ENCODE measurements at places on chromosomes 2 and 18.

- no peak overlapping the region for H3K27ac ChIP-seq
- H3K27me3 ChIP-seq, result peaks cover 8% of the 10 kb centered on the region
- no peaks in the 10 kb centered on the region for H3K4me1 ChIP-seq
- H3K36me3 ChIP-seq, result no peaks in the 10 kb centered on the region
Observed at GRCh38 chr2:221533299-221533698, 38.8 kb downstream of the EPHA4 start.

DNA sequence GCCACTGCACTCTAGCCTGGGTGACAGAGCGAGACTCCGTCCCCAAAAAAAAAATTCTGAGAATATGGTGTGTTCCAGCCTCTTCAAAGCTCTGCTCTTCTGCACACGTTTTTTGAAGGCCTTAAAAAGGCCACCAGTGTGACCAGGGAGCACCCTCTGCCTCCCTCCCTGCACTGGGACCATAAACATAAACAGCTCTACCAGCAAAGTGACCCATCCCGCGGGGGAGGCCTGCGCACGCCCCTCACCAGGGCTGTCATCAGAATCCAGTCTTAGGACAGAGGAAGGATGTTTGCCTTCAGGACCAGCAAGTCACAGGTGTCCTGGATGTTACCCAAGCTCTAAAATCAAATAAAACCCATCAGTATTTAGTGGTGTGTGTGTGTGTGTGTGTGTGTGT lies 23.2 kb upstream of the B3GNT7 start:
- H3K4me3 ChIP-seq, result no peak overlapping the region
- DNase-seq, result no peak
- H3K27me3 ChIP-seq, result no peaks in the 10 kb centered on the region
- H3K4me1 ChIP-seq, result no peaks in the 10 kb centered on the region
- H3K36me3 ChIP-seq, result no peaks in the 10 kb centered on the region

DNA sequence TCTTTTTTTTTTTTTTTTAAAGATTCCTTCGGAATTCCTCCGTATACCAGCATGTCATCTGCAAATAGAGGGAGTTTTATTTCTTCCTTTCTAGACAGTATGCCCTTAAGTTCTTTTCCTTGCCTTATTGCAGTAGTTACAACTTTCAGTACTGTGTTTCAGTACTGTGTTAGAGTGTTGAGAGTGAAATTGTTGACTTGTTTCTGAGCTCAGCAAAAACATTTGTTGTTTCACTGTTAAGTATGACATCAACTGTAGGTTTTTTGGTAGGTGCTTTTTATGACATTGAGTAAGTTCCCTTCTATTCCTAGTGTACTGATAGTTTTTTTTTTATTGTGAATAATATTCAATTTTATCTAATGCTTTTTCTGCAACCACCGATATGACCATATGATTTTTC lies 43.9 kb downstream of the ACVR2A start:
- no peaks in the 10 kb centered on the region for H3K36me3 ChIP-seq
- no peaks in the 10 kb centered on the region for H3K4me1 ChIP-seq
- DNase-seq, result no peak
- no peaks in the 10 kb centered on the region for H3K27me3 ChIP-seq
- no peak overlapping the region for H3K4me3 ChIP-seq

- H3K36me3 ChIP-seq, result no peaks in the 10 kb centered on the region
- H3K27ac ChIP-seq, result no peak overlapping the region
- no peaks in the 10 kb centered on the region for H3K4me1 ChIP-seq
- no peak for DNase-seq
- H3K4me3 ChIP-seq, result no peak overlapping the region
- H3K27me3 ChIP-seq, result no peaks in the 10 kb centered on the region
Observed at GRCh38 chr2:57981083-57981768, 65.4 kb upstream of the VRK2 start.

- no peak overlapping the region for H3K27ac ChIP-seq
- H3K36me3 ChIP-seq, result no peaks in the 10 kb centered on the region
- no peaks in the 10 kb centered on the region for H3K4me1 ChIP-seq
- no peak for DNase-seq
- H3K27me3 ChIP-seq, result no peaks in the 10 kb centered on the region
Observed at GRCh38 chr2:72082887-72083286, 64.8 kb downstream of the CYP26B1 start.

DNA sequence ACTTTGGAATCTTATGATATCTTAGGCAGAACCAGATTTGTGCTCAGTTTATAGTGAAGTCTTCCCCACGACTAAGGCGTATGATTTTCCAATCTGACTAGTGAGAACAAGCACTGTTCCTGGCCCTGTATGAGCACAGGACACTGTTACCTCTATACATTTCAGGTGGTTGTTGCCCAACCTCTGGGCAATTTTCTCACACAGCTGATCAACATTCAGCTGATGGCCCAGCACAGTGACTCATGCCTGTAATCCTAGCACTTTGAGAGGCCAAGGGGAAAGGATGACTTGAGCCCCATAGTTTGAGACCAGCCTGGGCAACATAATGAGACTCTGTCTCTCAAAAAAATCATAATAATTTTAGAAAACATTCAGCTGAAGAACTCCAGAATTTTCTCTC lies 119.5 kb downstream of the ASXL3 start:
- H3K4me3 ChIP-seq, result no peak overlapping the region
- no peaks in the 10 kb centered on the region for H3K27me3 ChIP-seq
- no peak overlapping the region for H3K27ac ChIP-seq
- no peak for DNase-seq
- no peaks in the 10 kb centered on the region for H3K4me1 ChIP-seq

- H3K36me3 ChIP-seq, result no peaks in the 10 kb centered on the region
- no peaks in the 10 kb centered on the region for H3K27me3 ChIP-seq
- H3K27ac ChIP-seq, result no peak overlapping the region
Observed at GRCh38 chr2:3130889-3131635, 246.6 kb downstream of the EIPR1 start.

DNA sequence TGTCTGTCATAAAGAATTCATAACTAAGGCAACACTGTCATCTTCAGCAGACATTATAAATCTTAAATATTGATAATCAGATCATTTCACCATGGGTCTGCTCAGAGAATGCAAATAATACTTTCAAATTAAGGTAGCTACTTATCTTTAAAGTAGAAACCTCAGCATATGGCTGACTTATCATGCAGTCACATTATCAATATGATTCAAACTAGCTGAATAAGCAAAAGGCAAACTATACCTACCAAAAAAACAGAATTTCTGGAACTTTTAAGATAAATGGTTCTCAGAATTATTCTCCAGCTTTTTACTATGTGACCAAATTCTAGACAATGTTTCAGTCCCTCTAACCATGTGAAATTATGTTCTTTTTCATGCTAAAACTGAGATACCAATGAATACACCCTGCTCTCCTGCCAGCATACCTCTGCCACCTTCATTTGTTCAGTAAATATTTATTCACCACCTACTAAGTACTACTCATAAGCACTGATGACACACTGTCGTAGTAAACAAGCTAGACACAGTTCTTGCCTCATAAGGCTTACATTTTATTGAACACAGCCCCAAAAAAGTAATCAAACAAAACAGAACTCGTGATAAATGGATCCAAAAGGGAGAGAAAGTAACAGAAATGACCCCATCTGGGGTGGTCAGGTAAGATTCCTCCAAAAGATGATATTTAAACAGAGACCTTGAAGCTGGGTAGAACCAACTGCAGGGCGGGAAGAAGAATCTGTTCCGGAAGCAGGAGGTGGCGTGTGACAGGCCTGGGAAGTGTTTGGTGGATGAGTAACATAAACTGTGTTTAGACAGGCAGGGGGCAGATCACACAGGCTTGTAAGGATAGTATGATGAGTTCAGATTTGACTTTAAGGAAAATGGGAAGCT lies 17.7 kb downstream of the SPIRE1 start:
- H3K4me3 ChIP-seq, result no peak overlapping the region
- no peaks in the 10 kb centered on the region for H3K27me3 ChIP-seq
- H3K4me1 ChIP-seq, result peaks cover 21% of the 10 kb centered on the region
- H3K36me3 ChIP-seq, result no peaks in the 10 kb centered on the region
- no peak for DNase-seq

DNA sequence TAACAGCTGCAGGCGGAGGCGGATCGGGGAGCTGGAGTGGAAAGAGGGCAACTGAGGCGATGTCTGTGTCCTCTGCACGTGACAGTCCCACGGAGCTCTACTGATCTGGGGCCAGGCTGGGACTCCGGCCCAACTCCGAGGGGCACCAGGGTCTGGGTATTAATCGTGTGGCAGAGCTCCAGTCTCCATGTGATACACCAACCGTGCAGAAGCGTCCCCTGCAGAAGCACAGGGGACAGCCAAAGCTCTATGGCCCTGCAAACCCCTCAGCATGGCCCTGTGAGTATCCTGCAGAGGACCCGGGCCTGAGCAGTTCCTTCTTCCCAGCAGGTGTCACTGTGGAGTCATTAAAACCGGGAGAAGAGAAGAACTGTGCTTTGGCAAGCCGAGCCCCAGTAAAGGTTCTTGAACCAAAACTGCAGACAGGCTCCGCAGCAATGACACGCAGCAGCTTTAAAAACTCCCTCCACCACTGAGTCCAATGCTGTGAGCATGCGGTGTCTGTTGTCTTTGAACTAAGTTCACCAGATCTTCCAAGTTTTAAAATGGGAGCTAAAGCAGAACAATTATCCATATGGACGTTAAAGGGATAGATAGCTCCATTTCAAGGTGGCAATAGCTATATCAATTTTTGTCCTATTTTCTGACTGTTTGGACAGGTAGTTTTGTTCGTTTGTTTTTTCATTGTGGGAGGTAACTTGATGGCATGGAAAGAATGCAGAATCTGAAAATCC lies 79.4 kb downstream of the TMEM182 start:
- H3K4me1 ChIP-seq, result no peaks in the 10 kb centered on the region
- no peaks in the 10 kb centered on the region for H3K27me3 ChIP-seq
- DNase-seq, result peak; percentile 7
- no peaks in the 10 kb centered on the region for H3K36me3 ChIP-seq

- H3K4me1 ChIP-seq, result no peaks in the 10 kb centered on the region
- no peak overlapping the region for H3K27ac ChIP-seq
- no peaks in the 10 kb centered on the region for H3K36me3 ChIP-seq
- no peak for DNase-seq
Observed at GRCh38 chr18:45448871-45449270, 166.4 kb upstream of the SLC14A2 start.

DNA sequence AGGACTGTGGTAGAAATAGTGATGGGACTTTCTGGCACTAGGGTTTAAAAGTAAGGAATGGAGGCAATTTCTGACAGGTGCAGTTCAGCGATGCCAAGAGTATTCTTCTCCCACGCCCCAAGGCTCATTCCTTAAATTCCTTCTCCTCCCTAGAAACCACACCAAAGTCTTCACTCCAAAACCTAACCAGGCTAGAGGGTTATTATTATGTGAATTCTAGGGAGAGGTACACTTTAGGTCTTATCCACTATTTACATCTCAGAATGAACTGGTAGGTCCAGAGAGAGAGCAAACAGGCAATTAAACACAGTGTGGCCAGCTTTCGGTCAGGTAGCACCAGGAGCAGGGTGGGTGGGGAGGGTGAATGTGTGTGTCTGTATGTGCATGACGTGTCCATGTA lies 11.4 kb downstream of the IL1F10 start:
- peaks cover 12% of the 10 kb centered on the region for H3K4me1 ChIP-seq
- DNase-seq, result no peak
- H3K27me3 ChIP-seq, result no peaks in the 10 kb centered on the region
- H3K27ac ChIP-seq, result no peak overlapping the region
- no peaks in the 10 kb centered on the region for H3K36me3 ChIP-seq

All from HCT116 (cell line).